ENCODE measurements at places on chromosomes 7 and 10.

DNA sequence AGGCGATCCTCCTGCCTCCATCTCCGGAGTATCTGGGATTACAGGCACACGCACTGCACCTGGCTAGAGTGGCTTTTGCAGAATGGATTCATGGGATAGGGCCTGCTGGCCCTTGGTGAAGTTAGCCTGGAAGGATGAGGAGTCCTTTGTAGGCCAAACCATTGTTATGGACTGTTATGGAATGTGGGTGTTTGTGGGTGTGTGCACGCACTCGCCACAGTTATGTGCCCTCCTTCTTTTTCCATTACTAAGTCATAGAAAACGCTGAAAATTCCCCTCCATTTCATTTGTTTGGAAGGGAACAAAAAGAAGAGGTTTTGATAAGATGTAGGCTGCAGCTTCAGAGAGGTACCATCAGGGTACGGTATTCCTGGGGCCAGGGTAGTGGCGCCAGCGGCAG lies 15.0 kb downstream of the ZNF862 start:
- DNase-seq = peak; percentile 41

- peak; percentile 24 for DNase-seq
These were observed 1.2 kb downstream of the CACUL1 start for GRCh38 chr10:118753331-118754228.

DNA sequence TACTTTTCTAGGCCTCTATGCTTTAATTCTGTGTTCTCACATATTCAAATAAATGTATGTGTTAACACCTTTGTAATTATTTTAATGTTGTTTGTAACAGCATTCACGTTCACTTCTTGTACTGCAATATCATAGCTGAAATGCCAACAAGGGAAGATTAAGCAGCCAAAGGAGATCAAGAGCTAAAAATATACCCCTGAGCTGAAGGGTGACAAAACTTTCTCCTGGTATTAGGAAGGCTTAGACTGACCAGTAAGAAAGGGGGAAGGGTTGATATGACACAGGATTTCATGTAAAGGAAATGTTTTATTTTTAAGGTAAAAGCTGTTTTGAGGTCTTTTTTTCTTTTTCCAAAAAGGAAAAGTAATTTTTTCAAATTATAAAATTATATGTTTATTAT lies 40.4 kb upstream of the VDAC2 start:
- DNase-seq = no peak

- DNase-seq = no peak
These were observed 496.8 kb downstream of the TFEC start for GRCh38 chr7:115533785-115534184.

- DNase-seq = no peak
These were observed 80.1 kb upstream of the PLXNA4 start for GRCh38 chr7:132656341-132656740.

- DNase-seq = peak; percentile 34
These were observed 66.1 kb downstream of the ZMYND11 start for GRCh38 chr10:201328-201771.

DNA sequence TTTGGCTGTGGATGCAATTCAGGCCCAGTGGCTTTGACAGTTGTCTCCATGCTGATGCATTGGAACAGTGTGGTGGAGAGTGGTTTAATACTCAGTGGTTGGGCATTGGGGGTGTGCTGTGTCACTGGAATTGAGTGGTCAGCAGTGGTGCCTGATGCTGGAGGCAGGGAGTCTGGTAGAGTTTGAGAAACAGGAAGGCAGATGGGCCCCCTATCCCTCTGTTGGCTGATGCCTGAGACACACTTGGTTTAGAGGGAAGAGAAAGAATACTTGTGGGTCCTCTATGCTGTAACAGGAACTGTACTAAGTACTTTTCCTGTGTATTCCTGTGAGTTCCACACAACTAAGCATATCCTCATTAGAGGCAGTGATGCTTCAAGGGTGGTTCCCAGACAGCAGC lies 55.4 kb downstream of the EEPD1 start:
- peak; percentile 62 for DNase-seq

GRCh38 chr7:108002726-108003598 lies at the start of gene LAMB1:
Gene LAMB1, minus strand, starts transcription at chr7:108003161. Its CDS starts 276 bp downstream, at chr7:108002885.
- DNase-seq = peak; percentile 85

GRCh38 chr10:125991392-125991791 lies 95.0 kb downstream of the FANK1 start:
- peak; percentile 41 for DNase-seq
